ENCODE measurements at places on chromosomes 1 and 21.

DNA sequence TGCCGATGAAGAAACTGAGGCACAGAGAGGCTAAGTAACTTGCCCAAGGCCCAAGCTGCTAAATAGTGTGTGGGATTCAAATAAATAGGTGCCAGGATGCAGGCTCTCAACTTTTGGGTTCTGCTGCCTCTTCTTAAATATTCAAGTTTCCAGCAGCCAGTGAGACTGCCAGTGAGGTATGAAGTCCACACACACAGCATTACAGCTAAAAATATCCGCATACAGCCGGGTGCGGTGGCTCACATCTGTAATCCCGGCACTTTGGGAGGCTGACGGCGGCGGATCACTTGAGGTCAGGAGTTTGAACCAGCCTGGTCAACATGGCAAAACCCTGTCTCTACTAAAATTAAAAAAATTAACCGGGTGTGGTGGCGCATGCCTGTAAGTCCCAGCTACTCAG lies 78.4 kb upstream of the DIRAS3 start:
- no peak for DNase-seq

- DNase-seq, result no peak
Observed at GRCh38 chr1:101267082-101267481, 30.3 kb downstream of the S1PR1 start.

DNA sequence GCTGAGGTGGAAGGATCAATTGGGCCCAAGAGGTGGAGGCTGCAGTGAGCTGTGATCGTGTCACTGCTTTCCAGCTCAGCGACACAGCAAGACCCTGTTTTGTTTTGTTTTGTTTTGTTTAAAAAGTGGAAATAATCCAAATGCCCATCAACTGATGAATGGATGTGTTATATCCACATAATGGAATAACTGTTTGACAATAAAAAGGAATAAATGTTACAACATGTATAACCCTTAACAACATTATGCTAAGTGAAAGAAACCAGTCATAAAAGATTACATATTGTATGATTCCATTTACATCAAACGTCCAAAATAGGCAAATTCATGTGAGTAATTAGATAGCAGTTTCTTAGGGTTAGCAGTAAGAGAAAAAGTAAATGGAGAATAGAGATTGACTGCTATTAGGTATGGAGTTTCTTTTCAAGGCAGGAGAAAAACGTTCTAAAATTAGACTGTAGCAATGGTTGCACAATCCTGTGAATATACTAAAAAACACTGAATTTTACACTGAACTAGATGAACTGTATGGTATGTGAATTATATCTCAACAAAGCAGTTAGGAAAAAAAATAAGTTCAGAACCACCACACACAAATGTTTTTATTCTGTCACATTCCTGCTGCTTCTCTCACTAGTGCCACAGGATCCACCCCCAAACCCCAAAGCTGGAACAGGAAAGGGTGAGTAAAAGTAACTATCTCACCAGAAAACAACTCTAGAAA lies 15.7 kb downstream of the FOXJ3 start:
- DNase-seq, result peak; percentile 56

DNA sequence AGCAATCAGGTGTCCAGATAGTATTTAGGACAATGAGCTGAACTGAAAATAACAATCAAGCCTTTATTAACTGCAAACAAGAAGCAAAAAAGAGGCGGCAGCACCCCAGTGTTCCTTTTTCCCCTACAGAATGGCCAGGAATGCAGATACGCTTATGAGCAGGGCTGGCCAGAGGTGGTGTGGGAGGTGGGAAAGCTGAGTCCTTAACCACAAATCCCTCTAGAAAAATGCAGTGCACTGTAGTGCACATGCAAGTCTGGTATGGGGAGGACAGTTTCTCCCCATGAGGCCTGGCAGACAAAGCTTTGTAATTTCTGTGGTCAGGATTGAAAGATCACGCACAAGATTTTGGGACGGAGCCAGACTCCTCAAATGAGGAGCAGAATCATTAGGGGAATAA lies 10.7 kb upstream of the IFNAR1 start:
- no peak for DNase-seq

DNA sequence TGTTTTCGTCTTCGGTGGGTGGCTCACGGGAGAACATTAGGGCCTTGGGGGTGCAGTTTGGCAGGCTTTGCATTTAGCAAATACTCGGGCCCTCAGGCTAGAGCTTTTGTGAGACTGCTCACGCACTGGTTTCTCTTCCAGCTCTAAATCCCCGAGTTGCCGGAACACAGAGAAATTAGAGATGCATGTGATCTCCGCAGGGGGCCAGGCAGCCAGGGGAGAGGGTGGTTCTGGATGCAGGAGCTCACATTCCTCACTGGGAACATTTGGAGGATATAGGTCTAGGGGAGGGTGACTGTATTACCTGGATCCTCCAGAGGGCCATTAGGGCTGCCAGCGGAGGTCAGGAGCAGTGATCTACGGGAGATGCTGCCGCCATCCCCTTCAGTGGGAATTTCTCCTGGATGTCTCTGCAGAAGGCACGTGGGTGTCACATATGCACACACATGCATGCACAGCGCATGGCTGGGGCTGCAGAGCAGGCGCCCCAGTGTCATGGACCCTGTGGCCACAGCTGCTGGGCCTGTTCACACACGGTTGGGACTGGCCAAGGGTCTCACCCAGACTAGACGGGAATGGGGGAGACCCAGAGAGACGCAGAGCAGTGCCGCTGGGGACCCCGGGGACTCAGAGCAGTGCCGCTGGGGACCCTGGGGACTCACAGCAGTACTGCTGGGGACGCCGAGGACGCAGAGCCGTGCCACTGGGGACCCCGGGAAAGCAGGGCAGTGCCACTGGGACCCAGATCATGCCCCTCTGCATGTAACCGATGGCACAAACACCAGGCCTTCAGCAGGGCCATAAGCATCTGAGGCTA lies 258.7 kb downstream of the CAMTA1 start:
- no peak for DNase-seq

DNA sequence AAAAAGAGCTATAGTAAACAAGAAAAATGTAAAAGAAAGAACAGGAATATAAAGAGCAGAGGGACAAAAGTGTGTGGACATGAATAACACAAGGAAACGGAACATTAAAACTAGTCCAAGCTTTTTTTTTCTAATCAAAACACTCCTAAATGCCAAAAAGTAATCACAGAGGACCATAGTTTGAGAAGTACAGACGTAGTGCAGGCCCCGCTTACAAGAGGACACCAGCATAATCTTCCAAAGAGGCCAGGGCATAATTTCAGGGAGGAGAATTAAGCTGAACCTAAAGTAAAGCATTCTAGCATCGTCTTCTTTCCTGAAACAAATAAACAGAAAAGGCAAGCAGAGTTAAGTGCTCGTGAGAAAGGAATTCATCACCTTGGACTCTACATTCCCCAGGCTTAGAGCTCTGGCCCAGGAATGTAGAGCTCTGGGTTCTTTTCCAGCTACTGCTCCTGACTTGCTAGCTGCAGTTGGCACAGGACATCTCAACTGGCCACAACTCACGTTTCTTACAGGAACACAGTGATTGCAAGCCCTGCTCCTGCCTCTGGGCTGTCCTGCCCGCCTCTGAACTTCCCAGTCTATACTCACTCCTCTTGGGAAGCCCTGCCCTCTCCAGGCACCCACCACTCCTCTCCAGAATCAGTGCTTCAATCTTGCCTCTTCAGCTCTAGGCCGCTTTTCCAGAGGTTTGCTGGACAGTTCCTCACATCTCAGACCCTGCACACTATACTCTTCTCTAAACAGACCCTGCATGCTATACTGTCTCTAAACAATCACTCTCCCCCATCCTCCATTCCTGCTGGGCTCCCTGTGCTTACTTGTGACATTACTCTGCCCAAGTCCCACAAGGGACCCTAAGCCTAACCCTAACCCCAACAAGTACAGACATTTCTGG lies 9.8 kb downstream of the RGS8 start:
- no peak for DNase-seq

DNA sequence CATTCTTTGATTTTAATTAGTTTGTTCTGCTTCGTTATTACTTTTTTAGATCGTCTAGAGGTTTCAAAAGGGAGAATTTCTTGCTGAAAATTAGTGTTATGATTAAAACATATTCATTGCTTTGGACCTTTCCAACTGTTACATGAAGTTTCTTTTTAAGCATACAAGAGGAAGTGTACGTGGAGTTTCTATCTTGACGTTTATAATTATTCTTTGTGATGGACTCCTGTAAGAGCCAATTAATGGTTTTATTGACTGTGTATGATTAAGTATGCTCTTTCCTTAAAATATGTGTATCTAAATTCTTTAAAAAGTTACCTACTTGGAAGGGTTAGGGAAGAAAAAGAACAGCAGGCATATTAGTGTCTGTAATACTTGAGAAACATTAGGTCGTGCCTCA lies 37.8 kb downstream of the SPEN start:
- no peak for DNase-seq

Measured in lung (tissue), 17 donors.